ENCODE measurements at places on chromosomes 3 and 15.
A peak's percentile ranks its signal among the peaks of the same experiment; 100 is the strongest.

- DNase-seq, result no peak
Observed at GRCh38 chr15:25060472-25060803, 105.7 kb downstream of the SNRPN start.

DNA sequence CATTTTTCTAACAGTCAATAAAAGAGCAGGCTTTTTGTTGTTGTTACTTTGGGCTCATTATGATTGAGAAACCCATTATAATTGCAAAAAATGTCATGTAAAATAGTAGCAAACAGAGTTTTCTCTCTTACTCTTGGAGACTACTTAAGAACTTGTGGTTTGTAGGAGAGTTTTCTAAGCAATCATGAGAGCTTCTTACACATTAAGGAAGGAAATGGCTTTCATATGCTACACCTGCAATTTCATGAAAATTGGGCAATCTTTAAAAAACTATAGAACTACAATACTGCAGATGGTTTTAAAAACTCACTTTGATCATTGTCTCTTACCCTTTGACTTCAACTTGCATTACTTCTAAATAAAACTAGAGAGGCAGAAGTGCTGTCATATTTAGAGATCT lies 701.8 kb downstream of the ZPLD1 start:
- no peak for DNase-seq

DNA sequence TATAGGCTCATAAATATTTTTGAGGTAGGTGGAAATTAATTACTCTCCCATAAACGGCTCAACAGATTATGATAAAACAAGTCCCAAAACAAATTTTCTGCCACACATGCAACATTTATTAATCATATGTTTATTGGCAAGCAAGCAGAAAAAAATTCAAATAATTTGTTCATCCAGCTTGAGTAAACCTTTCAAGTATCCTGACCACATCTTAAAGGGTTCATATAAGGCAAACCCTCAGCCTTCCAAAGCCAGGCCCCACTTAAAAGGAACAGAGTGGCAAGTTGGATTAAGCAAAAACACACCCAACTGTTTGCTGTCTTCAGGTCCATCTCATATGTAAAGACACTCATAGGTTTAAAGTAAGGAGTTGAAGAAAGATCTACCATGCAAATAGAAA lies 1042.3 kb downstream of the DIPK2A start:
- DNase-seq, result no peak

- no peak for DNase-seq
Observed at GRCh38 chr3:112744106-112744505, 102.6 kb downstream of the CD200R1L start.

DNA sequence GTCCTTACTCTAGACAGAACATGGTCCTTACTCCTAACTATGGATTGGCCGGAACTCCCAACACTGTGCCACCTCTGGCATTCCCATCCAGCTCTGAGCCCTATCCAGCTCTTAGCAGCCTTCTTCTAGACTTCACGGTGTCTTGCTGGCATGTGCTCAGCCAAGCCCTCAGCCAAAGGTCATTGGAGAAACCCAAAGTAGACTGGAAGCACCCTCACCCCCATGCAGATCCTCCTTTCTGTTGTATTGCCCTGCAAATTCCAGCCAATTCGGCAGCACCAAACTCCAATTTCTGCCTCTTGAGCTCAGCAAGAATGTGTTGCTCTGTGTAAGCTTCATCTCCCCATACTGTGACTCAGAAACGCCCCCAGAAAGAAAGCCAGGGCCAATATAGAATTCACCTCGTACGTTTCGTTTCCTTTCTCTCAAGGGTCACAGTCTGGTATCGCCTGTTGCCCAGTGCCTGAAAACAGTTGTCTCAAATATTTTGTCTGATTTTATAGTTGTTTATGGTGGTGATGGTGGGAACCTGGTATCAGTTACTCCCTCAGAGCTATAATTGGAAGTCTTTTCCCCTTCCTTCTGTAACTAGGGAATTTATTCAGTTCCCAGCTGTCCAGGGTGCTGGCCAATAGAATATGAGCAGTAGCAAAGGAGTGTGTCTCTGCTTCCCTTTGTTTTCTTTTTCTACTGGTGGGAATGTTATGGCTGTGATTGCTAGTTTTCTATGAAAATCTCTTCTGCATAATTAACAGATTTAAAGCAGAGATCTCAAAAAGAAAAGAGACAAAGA lies 28.4 kb upstream of the EPHB3 start:
- DNase-seq, result no peak

- DNase-seq, result no peak
Observed at GRCh38 chr3:24382647-24383046, 112.0 kb downstream of the THRB start.

GRCh38 chr3:156795890-156796481 lies 30.2 kb upstream of the LEKR1 start:
- DNase-seq, result no peak

- peak; percentile 78 for DNase-seq
Observed at GRCh38 chr3:37996785-37997301, 6.3 kb downstream of the VILL start.

- no peak for DNase-seq
Observed at GRCh38 chr3:126213379-126214028, 33.1 kb upstream of the ALDH1L1 start.
